ENCODE measurements at places on chromosomes 13 and 19. TPM values are rescaled to one million over a fixed set of nuclear protein-coding genes. Genes with fewer than 3 reads are reported as not detected.

DNA sequence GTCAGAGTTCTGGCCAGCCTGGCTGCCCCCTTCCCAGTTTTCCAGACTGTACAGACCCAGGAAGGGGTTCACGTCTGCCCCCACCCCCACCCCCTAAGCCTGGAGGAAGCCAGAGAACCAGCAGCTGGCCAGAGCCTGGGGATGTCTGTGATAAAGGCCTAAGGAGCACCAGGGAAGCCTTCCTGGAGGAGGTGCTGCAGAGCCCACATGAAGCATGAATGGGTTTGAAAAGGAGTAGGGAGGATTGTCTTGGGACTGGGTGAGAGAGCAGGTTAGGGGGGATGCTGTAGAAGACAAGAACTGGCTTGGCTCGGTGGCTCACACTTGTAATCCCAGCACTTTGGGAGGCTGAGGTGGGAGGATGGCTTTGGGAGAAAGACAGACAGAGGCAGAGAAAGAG is 5.8 kb downstream of the SHKBP1 start:
- DNase-seq, result no peak
- no peaks in the 10 kb centered on the region for H3K4me1 ChIP-seq
- no peaks in the 10 kb centered on the region for H3K36me3 ChIP-seq
- H3K27me3 ChIP-seq, result no peaks in the 10 kb centered on the region

DNA sequence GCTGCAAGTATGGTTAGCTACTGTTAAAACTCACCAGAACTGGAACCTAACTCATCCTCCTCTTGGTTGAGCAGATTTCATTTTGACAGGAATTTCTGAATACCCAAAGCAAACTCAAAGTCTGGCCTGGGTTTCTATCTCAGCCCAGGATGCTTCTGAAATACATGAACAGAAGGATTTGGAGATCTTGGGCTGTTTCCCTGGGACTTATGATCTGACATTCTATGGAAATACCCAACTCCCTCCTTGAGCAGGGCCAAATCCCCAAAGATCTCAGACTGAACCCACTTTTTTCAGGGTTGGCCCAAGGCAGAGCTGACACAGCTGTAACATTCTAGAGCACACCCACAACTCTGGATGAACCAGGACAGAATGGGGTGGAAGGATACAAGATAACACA is 1.1 kb upstream of the ITM2B start:
- no peak overlapping the region for H3K27ac ChIP-seq
- no peak for DNase-seq
- no peaks in the 10 kb centered on the region for H3K4me1 ChIP-seq
- H3K4me3 ChIP-seq, result no peak overlapping the region

DNA sequence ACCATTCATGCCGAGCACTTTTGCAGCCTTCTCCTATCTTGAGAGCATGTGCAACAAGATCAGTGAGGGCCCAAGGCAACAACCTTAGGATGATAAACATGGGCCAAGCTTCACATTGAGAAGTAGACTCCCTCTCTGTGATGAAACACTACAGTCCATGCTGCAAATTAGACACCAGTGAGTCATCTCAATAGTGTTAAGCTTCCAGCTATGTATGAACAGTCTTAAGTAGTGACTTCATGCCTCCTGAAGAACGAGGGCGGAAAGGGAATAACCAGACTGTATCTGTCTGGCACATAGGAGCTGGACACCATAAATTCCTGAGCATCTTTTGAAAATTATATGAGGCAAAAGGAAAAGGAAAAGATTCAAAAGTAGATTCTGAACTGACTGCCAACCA is 309.9 kb upstream of the SLITRK1 start:
- H3K27ac ChIP-seq, result no peak overlapping the region
- no peaks in the 10 kb centered on the region for H3K4me1 ChIP-seq

DNA sequence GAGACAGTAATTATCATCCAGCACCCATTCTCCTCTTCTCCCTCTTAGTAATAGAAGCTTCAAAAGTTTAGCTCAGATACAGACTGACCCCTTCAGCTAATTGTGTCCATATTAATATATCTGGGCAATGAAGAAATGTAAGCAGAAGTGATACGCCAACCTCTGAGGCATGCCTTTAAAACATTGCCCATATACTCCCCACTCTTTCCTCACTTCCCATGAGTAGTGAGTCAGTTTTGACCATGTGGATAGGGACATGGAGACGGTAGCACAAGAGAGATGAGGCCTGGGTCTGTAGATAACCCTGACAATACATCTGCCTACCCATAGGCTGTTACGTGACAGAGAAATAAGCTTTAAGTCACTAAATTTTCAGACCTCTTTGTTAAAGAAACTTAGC is 147.6 kb downstream of the KCTD12 start:
- no peak overlapping the region for H3K4me3 ChIP-seq
- no peak for DNase-seq
- H3K36me3 ChIP-seq, result no peaks in the 10 kb centered on the region
- H3K27ac ChIP-seq, result no peak overlapping the region
- H3K27me3 ChIP-seq, result no peaks in the 10 kb centered on the region

Gene LHB
- polyA plus RNA-seq, result 1.8 TPM

Gene SULT2A1
- polyA plus RNA-seq, result 23.7 TPM

DNA sequence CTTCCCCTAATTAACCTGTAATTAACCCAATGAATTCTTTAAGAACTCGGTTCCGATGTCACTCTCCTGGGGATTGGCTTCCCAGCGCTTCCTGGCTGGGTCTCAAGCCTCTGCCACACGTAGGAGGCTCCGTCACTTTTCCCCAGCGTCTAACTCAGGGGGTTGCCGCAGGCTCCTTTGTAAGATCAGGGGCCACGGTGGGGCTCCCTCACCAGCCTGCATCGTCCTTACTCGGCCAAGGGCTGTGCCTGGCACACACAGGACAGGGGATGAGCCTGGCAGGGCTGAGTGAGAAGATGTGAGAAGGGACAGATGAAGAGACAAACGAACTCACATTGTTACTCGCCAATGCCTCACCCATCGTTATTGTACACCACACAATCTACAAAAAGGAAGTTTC is 20.9 kb upstream of the ATP11A start:
- no peaks in the 10 kb centered on the region for H3K27me3 ChIP-seq
- peak; percentile 26 for DNase-seq
- no peaks in the 10 kb centered on the region for H3K4me1 ChIP-seq
- no peak overlapping the region for H3K27ac ChIP-seq
- H3K36me3 ChIP-seq, result no peaks in the 10 kb centered on the region

Gene DCT
- polyA plus RNA-seq, result 0.03 TPM

DNA sequence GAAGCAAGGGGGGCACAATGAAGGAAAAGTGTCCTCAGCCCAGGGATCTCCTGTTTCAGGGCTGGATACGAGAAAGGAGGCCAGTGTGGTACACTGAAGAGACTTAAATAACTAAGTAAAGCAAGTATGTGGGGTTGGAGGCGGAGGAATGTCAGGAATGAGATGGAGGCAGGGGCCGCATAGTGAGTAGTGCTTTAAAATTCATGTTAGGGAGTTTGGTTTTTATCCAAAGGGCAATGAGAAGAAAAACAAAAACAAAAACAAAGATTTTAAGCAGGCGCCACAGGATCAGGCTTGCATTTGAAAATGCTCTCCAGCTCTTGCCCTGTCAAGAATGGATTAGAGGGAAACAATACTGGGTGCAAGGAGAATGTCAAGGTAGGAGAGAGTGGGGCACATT is 273.4 kb downstream of the DCLK1 start:
- no peak overlapping the region for H3K27ac ChIP-seq
- H3K36me3 ChIP-seq, result no peaks in the 10 kb centered on the region
- H3K4me3 ChIP-seq, result no peak overlapping the region
- no peak for DNase-seq

Gene TTC9B
- polyA plus RNA-seq, result not detected

GRCh38 chr13:30487075-30487470 is 21.3 kb upstream of the HMGB1 start:
- H3K27me3 ChIP-seq, result no peaks in the 10 kb centered on the region
- H3K4me1 ChIP-seq, result no peaks in the 10 kb centered on the region
- H3K36me3 ChIP-seq, result no peaks in the 10 kb centered on the region
- H3K27ac ChIP-seq, result no peak overlapping the region
- H3K4me3 ChIP-seq, result no peak overlapping the region

Gene DNAAF3
- polyA plus RNA-seq, result 0.38 TPM

DNA sequence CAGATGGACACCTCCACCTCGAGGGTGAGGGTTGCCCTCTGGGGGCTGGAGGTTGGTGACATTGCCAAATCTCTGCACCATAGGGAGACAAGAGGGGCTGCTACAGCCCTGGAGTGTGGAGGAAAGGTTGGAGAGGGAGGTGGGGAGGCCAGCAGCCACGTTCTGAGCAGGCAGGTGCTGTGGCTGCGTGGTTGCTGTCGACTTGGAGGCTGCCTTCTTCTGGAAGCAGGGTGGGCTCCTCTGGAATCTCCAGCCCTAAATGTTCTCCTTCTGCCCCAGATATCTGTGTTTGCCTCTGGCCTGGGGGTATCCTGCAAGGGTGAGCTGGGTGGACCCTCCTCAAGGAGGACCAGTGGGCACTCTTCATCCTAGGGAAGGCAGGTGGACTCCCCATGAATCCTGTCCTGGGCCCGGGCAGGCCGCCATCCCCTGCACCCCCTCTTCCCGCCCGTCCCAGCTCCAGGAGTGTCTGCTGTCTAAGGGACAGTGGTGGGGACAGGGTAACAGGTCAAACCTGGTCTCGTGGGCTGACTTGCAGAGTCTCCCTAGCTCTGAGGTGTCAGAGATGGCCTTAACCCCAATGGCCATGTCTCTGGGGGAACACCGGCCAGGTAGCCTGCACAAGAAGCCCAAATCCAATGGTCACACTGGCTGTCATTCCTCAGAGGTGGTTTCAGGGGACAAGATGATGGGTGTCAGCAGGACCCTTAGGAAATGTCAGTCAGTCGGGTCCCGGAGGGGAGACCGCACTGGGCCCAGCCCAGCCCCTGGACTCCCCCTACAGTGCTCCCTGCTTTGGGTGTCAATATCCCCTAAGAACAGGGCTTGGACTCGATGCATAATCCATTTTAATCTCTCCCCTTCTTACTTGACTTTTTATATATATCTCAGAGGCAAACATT is 32.3 kb upstream of the ZNF536 start:
- no peaks in the 10 kb centered on the region for H3K27me3 ChIP-seq
- no peak for DNase-seq
- H3K27ac ChIP-seq, result no peak overlapping the region
- no peaks in the 10 kb centered on the region for H3K36me3 ChIP-seq

Gene MEIOSIN
- not detected for polyA plus RNA-seq

DNA sequence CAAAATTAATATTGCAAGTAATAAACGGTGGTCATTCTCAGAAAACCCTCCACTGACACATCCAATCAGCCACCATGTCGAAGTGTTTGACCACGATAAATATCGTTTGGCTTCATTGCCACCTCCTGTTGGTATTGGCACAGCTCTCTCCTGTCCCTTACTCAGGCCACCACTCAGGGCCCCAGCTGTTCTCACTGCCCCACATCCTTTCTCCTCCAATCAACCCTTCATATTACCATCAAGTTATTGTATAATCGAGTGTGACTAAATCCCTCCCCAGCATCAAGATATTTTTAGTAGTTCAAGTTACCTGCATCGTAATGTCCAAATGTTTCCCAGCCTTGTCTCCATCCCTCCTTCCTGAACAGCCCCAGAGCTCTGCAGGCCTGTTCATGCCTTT is 50.4 kb downstream of the SACS start:
- H3K27ac ChIP-seq, result no peak overlapping the region
- no peak overlapping the region for H3K4me3 ChIP-seq
- no peak for DNase-seq
- H3K27me3 ChIP-seq, result no peaks in the 10 kb centered on the region
- H3K4me1 ChIP-seq, result no peaks in the 10 kb centered on the region

- H3K4me1 ChIP-seq, result no peaks in the 10 kb centered on the region
- H3K27ac ChIP-seq, result peak overlapping the region; percentile 71
- no peaks in the 10 kb centered on the region for H3K36me3 ChIP-seq
- H3K27me3 ChIP-seq, result no peaks in the 10 kb centered on the region
These were observed 13.2 kb downstream of the RASA3 start for GRCh38 chr13:114119196-114119595.

DNA sequence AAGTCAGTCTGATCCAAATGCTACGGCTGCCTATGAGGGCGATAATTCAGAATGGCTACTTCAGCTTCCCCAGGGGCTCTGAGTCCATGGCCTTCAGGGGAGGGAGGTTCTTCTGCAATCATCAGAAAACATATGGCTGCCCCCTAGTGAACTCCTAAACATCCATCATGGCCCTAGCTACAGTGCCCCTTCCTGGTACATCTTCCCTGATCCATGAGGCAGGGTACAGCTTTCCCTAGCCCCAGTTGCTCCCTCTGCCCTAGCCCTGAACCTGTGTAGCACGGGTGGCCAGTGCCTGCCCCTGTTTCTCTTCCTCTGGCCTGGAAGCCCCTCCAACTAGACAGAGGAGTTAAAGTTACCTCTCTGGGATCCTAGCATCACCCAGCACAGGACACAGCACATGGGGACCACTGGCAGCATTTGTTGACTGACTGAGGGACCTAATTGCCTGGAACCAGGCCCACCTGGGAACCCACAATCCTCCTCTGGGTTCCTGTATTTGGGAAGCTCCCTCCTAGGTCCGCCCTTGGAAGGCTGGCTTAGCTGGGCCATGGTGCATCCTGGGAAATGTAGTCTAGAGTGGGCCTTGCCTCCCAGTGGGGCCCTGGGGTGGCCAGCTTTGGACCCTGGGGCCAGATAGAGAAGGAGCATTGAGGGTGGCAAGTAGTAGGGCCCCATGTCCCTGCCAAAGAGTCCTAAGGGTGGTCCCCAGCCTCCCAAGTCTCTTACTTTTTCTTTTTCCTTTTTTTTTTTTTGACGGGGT is 17.7 kb upstream of the SEMA6B start:
- H3K4me3 ChIP-seq, result no peak overlapping the region
- H3K27ac ChIP-seq, result no peak overlapping the region
- H3K4me1 ChIP-seq, result no peaks in the 10 kb centered on the region
- H3K27me3 ChIP-seq, result no peaks in the 10 kb centered on the region
- no peaks in the 10 kb centered on the region for H3K36me3 ChIP-seq

DNA sequence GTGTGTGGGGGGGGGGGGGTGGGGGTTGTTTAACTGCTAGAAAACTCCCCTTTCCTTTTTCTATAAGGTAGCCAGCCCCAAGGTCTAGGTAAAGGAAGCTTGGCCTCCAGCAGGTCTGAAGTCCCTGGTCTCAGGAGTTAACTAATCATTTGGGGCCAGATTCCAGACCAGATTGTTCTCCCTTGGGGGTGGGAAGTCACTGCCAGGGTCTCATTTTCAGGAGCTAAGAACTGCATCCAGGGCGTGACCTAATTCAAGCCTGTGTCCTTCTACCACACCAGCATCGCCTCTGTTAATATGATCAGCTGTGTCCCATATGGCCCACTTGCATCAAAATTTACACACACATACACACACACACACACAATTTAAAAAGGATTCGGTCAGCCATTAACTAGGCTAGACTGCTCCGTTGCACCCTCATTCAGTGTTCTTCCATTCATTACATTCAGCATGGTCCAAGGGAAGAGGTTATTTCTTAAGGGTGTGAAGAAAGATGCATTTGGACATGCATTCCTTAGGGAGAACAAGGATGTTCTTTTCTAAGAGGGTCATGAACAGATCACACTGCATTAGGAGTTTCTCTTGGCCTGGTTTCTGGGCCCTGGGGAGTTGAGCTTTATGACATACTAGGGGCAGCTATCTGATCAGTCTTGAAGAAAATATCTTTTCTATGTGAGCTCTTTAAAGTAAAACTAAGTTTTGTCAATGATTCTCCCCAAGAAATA is 91.0 kb downstream of the FGF14 start:
- no peaks in the 10 kb centered on the region for H3K4me1 ChIP-seq
- no peaks in the 10 kb centered on the region for H3K36me3 ChIP-seq
- no peak overlapping the region for H3K4me3 ChIP-seq
- H3K27me3 ChIP-seq, result no peaks in the 10 kb centered on the region
- DNase-seq, result no peak
- peak overlapping the region; percentile 0 for H3K27ac ChIP-seq

Gene CA11
- polyA plus RNA-seq, result 59.5 TPM

Gene TINCR
- 1.1 TPM for polyA plus RNA-seq

Gene MTUS2
- polyA plus RNA-seq, result 12.1 TPM

Gene PLK5
- polyA plus RNA-seq, result 0.15 TPM

GRCh38 chr13:57630661-57631595 is 616 bp upstream of the PCDH17 start:
- H3K4me3 ChIP-seq, result peak overlapping the region; percentile 75
- H3K27ac ChIP-seq, result no peak overlapping the region
- no peaks in the 10 kb centered on the region for H3K27me3 ChIP-seq
- no peaks in the 10 kb centered on the region for H3K36me3 ChIP-seq
- no peaks in the 10 kb centered on the region for H3K4me1 ChIP-seq
- peak; percentile 67 for DNase-seq
